Stimulated activated CD4-positive, alpha-beta T cell treated with anti-CD3 and anti-CD28 coated beads, TNF-alpha, amount 100 ng/mL, for 24 hours (primary cell): ENCODE measurements at places on chromosomes 5 and 9.

GRCh38 chr5:9189681-9190080 lies 356.2 kb downstream of the SEMA5A start:
- DNase-seq: no peak

- no peak for DNase-seq
These were observed 138.7 kb downstream of the ZNF354C start for GRCh38 chr5:179198825-179199224.

- peak; percentile 92 for DNase-seq
These were observed at the start of the genes EXD3 and NOXA1 for GRCh38 chr9:137422604-137423513. Gene EXD3 (minus strand): TSS chr9:137423162. CDS start chr9:137395357, 27,805 bp downstream. Gene NOXA1 (plus strand): TSS chr9:137423393. CDS start chr9:137423530, 137 bp downstream.

GRCh38 chr5:79800979-79801827 lies 111.6 kb downstream of the CMYA5 start:
- no peak for DNase-seq

DNA sequence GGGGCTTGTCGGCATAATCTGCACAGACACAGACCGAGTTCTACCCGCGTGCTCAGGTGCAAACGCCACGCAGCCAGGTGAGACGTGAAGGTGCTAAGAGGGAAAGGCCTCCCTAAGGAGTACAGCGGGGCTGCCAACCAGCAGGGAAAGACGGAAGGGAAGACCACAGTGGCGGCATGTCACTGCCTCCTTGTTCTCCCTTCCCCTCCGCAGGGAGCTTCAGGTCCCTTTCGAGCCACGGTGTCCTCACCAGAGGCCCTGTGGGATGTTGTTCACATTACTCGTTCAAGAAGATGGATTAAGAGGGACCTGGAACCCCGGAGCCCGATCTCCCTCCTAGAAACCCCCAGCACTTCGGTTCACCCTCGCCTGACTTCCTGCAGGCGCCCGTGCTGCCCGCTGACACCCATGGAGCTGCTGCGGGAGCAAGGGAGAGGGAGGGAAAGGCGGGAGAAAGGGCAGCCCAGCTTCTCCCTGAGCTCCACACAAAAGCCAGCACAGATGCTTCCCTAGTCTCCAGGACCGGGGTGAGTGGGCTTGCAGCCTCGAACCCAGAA lies 686 bp downstream of the BRD9 start:
- no peak for DNase-seq

DNA sequence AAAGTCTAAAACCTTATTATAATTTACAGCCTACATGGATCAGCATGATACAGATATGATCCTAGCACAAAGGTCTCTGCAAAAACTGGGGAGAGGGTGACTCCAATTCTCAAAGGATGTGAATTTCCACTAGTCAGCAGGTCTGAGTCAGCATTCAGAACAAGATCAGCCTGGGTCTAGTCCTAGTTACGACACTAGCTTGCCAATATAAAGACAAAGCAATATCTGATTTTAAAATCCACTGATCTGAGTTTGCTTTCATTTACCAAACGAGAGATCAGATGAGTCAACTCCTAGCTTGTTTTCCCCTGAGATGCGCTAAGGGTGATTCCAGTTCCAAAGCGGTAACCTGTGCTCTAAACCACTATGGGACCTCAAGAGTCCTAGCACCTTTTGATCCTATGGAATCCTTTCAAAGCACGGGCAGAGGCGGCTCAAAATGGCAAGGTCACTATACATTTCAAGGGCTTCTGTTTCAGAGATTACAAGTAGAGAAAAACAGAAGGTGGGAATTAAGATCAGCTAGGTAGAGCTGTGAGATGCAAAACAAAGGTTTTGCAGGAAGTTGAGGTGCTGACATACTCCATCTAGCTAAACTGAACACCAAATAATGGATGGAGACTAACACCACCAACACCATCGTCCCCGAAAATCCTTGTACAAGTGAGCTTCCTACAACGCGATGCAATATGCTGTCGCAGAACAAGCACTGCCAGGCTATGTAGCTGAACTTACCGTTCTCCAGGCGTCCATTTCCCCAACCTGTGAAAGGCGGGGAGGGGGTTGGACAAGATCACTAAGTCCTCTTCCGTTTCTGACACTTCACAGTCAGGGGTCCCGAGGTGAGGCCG lies 906 bp downstream of the SLC25A51 start:
- no peak for DNase-seq

DNA sequence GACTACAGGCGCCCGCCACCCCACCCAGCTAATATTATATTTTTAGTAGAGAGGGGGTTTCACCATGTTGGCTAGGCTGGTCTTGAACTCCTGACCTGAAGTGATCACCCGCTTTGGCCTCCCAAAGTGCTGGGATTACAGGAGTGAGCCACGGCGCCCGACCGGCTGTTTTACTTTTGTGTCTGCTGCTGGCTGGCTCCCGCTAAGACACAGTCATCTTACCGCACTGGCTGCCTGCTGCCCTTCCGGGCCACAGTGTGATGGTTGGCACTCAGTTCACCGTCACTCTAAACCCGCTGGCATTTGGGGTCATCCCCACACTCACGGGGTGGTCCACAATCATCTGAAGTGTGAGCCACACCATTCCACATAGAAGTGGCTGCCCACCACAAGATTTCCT lies 93.7 kb downstream of the WDR41 start:
- DNase-seq: no peak
